ENCODE measurements at places on chromosomes 7 and 10.

DNA sequence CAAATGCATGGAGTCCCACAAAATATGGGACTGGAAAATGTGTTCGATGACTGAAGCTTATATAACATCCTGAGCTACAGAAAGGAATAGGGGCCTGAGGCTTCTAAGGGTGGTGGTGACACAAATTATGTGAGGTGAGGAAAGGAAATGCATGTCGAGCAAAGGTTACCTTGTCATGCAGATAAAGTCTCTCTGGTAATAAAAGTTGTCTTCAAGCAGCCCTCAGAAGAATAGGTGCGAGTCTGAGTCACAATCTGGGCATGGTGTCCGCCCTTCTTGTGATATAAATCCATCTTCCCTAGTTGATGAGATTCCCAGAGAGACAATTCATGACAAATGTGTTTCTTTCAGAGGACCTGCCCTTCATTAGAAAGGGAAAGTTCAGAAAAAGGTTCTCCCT is 985.2 kb upstream of the C7orf33 start:
- no peak for DNase-seq

DNA sequence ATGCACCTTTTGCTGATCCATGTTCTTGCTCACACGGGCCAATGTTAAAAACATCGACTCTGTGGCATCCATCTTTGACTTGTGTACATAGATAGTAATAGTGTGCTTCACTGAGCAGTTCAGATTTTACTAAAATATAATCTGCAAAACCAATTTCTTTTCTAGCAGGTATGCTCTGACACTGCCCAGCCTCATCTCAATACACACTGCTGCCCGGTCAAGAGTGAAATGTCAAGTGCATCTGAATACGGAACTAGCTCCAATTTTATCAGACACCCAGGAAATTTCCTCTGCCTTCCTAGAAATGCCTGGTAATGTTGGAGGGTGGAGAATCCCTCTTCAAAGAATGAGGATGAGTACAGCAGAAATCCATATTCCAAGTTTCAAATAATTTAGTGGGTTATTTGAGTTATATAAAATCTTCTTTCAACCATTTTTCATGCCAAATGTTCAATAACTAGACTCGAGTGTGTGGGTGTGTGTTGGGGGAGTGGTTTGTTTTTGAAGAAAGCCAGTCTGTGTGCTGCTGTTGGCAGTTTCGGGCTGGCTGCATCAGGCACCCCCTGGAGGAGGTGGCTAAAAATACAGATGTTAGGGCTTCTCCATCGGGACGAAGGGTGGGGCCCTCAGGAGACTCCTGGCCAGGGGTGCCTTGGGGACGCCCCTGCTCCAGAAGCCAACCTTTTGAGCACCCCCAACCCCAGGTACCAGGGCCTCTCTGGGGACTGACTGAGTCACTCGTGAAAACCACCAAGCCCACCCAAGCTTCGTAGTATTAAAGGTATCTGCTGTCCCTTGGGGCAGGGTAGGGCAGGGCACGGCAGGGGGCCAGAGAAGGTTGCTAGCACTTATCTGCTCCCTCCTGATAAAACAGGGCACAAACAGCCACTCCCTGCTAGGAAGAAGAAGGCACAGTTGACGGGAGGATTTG is 15.4 kb downstream of the CTBP2 start:
- no peak for DNase-seq

DNA sequence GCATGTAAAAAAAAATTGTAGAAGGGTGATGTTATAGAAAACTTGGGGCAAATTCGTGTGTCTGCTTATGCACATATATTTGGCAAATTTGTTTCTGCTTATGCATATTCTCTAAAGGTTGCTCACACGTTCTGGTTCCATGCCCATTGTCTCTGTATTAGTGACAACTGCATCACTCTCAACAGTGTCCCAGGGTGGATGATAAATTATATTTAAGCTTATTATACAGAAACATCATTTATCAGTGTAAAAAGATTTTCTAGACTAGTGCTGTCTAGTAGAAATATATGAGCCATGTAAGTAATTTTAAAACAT is 4.1 kb downstream of the STK31 start:
- no peak for DNase-seq

DNA sequence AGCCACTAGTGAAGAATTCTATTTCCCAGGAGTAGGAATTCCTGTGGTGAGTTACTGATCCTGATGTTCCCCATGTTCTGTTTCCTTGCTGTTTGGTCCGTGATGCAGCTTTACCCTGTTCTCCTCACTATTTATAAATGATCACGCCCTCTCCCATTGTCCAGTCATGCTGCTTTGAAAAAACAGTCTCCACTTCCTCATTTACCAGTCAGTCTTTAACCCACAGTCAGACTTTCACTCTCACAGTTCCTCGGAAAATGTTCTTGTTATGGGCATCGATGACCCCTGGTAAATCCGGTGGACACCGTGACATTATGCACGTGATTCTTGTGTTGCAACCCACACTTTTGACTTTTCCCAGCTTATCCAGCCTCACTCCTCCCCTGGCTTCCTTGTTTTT is 14.4 kb downstream of the SCIN start:
- no peak for DNase-seq

DNA sequence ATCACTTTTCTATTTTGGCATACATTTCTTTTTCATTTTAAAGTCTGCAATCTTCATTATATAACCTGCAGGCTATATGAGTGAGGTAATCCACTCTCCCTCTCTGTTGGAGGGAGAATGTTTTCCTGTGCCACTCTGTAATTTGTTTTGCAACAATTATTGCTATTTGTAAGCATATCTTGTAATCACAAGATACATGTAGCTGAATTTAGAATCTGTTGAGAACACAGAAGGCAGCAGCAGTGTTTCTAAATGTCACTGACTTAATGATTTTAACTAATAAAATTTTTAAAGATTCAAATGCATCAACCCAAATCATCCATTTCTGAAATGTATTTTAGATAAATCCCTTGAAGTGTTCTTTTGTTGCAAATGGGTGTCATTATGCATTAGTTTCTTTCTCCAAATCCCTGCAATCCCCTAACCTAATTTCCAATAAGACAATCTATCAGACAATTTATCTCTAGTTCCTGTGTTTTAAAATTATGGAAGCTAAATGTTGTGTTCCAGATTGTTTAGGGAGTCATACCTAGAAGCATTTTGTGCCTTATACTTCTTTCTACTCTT is 19.8 kb upstream of the UMAD1 start:
- DNase-seq, result no peak

- no peak for DNase-seq
These were observed 224.8 kb downstream of the ZNF248 start for GRCh38 chr10:37632641-37633040.

DNA sequence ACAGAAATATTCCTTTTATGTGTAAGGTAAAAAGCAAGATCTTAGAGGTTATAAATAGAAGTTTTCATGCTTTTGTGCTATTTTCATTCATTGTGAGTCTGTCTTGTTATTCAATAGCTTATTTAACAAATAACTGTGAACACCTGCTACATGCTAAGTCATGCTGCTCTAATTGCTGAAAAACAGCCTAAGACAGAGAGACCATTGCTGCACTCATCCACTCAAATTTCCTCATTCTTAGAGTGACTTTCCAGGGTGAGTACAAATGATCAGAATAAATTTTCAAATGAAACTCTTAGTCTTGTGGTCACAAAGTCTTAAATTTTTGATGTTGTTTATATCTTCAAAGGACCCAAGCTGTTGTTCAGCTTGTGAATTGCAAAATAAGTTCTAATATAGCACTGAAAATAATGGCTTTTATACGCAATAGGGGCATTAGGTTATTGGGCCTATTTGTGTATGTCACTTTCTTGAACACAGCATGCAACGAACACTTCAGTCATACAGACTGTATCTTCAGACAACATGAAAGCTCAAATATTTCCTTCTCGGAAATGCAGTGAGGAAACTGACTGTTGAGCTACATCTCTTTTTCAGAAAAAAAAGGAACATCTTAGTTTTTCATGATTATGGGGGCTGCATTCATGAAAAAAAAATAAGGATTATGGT is 247.9 kb upstream of the PCDH15 start:
- DNase-seq, result no peak

DNA sequence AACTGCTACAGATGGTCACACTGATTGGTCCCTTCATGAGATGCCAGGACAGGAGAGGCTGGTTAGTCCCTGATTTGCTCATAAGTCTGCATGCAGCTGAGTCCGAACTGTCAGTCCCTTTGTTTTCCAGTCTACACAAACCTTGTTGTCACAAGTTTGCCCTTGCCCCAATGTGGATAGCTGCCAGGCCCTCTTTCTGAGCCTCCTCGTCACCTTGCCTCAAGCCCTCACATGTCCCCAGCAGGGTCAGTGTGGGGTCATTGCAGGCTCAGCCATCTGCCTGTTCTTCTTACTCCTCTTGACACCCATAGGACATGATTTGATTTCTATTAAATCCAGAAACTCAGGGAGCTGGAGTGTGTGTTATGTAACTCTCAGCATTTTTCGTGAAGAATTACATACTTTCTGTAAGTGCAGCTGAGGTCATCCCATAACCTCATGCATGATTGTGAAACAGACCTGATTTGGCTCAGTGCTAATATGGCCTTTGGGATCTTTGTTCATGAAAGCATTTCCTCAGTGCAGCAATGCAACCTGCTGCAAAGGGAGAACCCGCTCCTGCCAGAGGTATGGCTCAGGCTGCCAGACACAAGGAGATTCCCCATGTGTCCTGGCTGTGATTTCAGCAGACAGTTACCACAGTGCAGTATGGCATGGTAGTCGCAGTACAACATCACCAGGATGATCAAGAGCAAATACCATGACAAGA is 70.0 kb upstream of the ZMIZ2 start:
- no peak for DNase-seq

- DNase-seq, result no peak
These were observed 133.5 kb downstream of the BUB3 start for GRCh38 chr10:123287594-123288247.

GRCh38 chr10:110007161-110007700 is 553 bp upstream of the ADD3 start:
- DNase-seq, result no peak

DNA sequence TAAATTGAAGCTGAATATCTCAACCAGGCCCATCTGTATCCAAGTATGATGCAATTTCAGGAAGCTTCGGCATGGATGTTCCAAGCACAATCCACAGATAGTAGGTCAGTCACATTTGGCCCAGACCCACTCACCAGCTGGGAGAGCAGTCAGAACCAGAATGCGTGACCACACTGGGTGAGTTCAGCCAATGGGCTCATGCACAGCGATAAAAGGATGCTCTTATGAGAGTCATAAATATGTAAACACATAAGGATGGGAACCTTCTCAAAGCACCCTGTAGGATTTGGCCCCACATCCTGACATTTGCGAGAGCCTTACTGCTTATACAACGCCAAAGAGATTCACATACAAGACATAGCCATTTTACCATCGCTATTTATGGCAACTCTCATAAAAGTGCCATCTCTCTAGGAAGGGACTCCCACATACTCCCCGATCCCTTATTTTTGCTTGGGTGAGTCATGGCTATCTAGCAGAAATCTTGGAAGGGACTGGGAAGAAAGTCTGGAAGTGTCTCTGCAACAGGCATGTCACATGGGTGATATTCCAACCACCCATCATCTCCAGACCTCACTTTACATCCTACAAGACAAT is 3.0 kb downstream of the AFAP1L2 start:
- no peak for DNase-seq

DNA sequence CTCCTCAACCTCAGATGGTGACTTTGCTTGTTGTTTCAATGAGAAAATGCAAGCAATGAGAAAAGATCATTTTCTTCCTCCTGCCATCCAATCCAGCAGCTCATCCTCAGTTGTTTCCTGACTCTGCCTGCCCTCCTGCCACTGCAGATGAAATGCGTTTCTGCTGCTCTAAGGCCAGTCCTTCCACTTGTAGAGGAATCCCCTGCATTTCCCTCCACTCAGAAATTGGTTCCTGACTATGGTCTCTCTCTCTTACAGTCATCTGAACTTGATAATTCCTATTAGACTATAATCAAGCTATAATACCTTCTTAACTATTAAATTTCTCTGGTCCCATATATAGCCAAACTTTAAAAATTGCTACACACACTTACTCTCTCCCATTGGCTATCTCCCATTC is 14.4 kb downstream of the ITGA8 start:
- DNase-seq, result no peak

GRCh38 chr7:137094-137891 is 55.1 kb upstream of the FAM20C start:
- DNase-seq, result no peak

GRCh38 chr10:113648478-113648877 is 15.4 kb downstream of the NRAP start:
- no peak for DNase-seq
